Activated T-helper 1 cell treated with Interleukin-2 at 50 U/mL for 16 hours (primary cell): ENCODE measurements at places on chromosomes 11 and 22.

DNA sequence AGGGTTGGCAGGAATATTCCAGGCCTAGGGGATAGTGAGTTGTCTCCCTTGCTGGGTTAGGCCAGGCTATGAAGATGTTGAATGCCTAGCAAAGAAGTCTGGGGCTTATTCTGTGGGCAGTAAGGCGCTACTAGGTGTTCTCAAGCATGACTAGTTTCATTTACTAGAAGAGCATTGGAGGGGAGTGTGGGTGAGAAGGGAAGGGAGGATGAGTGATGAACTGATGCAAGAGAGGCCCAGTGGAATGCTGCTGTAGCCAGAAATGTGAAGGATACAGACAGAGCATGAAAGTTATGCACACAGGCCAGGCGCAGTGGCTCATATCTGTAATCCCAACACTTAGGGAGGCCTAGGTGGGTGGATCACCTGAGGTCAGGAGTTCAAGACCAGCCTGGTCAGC lies 33.5 kb downstream of the POU2F3 start:
- no peak for DNase-seq

DNA sequence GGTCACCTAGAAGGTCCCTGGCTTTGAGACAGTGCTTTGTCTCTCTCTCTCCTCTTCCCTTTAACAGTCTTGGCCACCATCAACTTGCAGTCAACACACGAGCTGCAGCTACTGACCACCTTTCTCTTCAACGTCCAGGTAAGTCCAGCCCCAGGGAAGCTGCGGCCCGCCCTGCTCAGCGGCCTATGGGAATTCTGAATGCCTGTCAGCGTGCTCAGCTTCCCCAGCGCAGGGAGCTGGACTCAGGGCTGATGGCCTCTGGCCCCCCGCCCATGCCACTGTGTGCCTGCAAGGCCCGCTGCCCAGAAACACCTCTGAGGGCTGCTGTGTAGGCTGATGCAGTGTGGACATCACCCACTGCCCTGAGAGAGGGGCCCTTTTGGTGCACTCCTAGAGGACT lies 32.5 kb downstream of the GLB1L2 start:
- DNase-seq = no peak

DNA sequence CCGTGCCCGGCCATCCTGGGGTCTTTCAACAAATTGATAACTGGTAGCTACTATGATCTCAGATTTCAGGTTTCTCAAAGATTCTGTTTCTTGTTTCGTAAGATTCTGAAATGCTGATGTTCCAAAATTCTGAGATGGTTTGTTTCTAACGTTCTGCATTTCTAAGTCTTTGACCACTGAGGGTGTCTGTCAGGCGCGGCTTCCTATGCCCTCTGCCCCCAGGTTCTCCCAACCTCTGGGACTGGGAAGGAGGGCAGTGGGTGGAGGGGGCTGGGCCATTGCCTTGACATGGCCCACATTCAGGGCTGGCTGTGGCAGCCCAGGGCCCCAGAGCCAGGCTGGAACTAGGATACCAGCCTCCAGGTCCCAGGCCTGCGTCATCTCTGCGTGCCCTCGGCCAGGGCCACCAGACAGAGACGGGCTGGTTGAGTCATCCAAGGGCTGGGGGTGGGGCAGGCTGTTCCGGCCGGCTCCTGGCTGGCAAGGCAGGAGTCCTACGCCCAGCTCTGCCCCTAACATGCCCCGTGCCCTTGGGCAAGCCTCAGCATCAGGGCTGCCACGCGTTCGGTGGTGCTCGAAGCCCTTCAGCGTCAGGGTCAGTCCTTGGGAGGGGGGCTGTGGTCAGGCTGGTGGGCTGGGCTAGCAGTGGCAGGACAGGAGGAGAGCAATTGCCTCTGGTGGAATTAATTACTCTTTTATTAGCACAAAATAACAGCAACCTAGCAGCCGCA lies 5.2 kb downstream of the TMEM134 start:
- DNase-seq = no peak

GRCh38 chr11:69352715-69353319 lies 58.9 kb downstream of the MYEOV start:
- DNase-seq = no peak

DNA sequence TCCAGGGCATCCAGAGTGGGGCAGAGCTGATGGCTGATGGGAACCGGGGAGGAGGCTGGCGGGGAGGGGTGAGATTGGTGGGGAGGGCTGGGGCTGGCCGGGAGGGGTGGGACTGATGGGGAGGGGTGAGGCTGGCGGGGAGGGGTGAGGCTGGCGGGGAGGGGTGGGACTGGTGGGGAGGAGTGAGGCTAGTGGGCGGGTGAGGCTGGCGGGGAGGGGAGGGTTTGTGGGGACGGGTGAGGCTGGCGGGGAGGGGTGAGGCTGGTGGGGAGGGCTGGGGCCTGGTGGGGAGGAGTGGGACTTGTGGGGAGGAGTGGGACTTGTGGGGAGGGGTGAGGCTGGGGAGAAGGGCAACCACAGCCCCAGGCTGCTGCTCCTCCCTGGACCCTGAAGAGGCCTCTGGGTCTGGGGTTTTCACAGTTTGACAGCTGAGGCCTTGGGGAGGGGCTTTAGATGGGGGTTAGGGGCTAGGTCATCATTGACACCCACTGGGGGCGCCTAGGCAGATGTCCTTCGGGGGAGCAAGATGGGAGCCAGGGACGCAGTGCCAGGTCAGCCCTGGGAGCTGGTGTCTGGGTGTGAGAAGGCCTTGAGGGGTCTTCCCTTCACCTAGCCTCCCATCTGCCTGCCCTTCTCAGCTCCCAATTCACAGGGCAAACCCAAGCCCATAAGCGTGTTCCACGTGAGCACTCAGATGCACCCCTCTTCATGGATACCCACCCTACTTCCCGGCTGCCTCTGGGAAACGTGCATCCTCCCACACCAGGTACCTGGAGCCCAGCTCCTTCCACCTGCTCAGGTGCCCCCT lies 26.7 kb downstream of the PARVG start:
- DNase-seq = no peak

DNA sequence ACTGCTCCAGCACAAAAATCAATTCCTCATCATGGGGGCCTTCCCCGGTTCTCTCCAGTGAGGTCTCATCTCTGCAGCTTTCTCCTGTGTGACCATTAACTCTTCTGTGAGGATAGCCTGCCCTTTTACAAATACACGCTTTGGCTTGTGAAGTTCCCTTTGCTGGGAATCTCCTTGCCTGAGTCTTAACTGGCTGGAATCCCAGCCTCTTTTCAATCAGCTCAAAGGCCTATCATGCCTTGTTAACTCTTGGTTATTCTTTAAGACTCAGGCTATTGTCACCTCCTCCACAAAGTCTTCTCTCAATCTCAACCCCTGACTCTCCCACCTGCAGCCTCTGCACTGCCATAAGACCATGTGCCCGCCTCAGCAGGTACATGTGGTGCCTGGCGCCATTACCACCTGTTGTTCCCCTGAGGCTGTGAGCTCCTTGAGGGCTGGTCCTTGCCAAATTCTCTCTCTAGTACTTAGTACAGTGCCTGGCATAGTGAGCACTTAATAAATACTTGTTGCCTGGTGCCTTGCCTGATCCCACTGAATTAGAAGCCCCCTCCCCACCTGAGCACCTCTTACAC lies 128.2 kb downstream of the ST3GAL4 start:
- DNase-seq = no peak

DNA sequence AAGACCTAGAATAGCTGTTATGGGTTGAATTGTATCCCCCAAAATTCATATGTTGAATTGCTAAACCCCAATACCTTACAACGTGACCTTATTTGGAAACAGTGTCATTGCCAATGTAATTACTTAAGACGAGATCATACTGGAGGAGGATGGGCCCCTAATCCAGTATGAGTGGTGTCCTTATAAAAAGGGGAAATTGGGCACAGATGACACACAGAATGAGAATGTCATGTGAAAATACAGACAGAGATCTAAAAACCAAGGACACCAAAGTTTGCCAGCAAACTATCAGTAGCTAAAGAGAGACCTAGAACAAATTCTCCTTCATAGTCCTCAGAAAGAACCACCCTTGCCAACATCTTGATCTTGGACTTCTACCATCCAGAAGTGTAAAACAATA lies 127.7 kb downstream of the ATXN10 start:
- DNase-seq = no peak
